ENCODE measurements at places on chromosomes 7 and 10.
A peak's percentile ranks its signal among the peaks of the same experiment; 100 is the strongest.

GRCh38 chr7:151086802-151087244 is 548 bp downstream of the AGAP3 start:
- DNase-seq, result peak; percentile 49

- no peak for DNase-seq
These were observed 532.6 kb downstream of the ANKRD7 start for GRCh38 chr7:118757066-118757465.

GRCh38 chr10:127694580-127695193 is 42.3 kb upstream of the FOXI2 start:
- DNase-seq, result no peak

- DNase-seq, result peak; percentile 49
These were observed 385 bp downstream of the SHLD2 start for GRCh38 chr10:87095236-87095945.

- DNase-seq, result no peak
These were observed 116.0 kb downstream of the ARID5B start for GRCh38 chr10:62017491-62017870.

- no peak for DNase-seq
These were observed 249.8 kb downstream of the PTEN start for GRCh38 chr10:88113232-88113631.

DNA sequence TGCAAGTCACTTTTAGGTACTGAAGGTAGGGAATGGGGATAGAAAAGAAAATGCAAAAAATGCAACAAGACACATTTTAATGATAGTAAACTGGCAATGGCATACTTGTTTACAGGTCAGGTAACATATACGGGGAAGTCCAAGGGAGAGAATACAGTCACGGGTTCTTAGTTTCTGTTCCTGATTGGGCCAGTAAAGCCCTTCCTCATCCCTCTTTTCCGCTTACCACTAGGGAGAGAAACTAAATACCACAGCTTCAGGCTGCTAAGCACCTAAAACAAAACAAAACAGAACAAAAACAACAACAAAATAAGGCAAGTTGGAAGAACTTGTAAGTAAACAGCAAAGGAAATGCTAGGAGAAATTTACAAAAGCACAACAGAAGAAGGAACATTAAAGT is 65.2 kb upstream of the OGDHL start:
- no peak for DNase-seq

DNA sequence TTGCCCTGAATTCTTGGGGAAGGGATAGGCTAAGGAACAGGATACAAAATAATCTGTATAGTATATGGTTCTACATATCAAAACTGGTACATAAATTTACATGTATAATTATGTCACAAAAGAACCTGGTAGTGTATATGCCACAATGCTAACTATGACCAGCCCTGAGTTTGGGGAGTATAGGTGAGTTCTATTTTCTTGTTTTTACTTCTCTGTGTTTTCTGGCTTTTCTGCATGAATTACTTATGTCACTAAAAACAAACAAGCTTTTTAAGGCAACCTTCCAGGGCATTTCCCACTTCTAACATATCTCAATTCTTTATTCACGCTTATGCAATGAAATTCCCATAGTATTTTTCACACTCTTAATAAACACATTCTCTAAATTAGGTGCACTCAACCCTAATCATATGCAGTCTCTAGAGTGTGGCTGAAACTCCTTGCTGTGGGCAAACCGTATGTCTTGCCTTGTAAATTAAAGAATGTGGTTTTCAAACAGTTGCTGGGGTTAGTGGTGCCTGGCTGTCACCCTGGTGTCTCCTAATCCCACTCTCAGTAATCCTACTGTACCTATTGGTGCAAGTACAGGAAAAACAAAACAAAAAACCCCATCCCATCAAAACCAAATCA is 14.0 kb upstream of the INSIG1 start:
- DNase-seq, result no peak

DNA sequence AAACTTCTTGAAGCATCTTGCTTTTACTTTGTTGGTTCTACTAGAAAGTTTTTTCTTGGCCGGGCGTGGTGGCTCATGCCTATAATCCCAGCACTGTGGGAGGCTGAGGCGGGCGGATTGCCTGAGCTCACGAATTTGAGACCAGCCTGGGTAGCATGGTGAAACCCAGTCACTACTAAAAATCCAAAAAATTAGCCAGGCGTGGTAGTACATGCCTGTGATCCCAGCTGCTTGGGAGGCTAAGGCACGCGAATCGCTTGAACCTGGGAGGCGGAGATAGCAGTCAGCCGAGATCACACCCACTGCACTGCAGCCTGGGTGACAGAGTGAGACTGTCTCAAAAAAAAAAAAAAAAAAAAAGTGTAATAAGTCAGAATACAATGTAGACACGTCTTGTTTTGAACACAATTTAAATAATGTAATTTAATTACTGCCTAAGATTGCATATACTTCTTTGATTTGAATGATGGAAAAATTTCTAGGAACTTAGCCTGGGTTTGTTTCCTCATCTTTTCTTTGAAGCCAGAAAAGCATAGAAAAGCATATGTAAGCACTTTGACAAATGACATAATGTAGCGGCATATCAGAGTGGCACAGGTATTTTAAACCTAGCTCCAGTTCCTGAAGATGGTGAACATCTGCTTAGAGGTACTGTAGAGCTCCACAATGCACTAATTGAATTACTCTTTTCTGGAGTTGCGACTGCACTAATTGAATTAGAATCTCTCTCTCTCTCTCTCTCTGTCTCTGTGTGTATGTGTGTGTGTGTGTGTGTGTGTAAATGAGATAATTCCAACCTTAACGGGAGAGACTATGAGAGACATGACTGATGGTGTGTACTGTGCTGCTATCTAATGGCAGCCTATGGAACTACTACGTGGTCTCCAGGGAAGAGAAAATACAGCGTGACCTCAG is 87.8 kb downstream of the BTRC start:
- peak; percentile 18 for DNase-seq

DNA sequence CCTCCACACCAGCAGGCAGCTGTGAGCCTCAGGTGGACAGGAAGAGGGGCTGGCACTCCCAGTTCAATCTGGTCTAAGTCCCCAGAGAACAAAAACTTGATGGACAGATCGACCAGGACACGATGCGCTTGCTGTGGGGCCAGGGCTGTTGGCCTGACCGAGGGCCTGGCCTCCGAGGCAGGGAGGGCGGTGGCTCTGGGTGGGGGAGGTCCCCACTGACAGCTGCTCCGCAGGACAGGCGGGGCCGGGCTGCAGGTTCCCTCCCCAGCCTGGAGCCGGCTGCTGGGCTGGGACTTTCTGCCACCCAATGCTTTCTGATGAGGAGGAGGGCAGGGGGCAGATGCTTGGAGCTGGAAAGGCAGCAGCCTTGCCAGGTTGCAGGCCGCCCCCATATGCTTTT is 37.4 kb upstream of the ADGRA1 start:
- no peak for DNase-seq

DNA sequence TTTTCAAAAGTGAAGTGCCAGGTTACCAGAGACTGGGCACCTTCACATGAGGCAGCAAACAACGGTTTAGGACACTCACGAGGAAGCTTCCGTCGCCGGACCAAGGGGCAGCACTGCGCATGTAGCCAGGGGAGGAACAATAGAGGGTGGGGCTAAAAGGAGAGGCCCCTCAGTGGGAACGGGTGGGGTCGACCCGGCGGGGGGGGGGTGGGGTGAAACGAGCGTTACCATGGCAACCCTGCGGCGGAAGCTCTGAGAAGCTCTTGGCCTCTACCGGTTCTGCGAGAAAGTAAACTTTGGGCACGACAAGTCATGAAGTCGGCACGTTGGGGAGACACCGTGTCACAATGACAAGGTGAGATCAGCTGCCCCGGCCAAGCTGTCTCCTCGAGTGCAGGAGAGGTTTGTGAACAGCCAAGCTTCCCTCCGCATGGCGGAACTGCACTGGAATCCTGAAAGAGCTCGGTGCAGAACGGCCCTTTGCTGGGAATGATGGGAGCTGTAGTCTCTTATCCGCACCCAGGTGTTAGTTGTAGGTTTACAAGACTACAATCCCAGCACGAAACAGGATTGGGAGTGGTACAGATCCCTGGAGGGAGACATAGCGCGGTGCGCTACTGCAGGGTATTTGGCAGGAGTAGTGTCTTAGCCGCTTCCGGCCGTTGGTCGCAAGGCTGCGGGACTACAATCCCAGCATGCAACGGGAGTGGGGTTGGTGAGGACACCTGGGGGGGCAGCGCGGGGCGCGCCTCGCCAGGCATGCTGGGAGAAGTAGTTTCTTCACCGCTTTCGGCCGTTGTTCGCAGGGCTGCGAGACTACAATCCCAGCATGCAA is 72.8 kb upstream of the ZNF722 start:
- peak; percentile 37 for DNase-seq

- no peak for DNase-seq
These were observed 91.6 kb downstream of the HECW1 start for GRCh38 chr7:43204081-43204480.

DNA sequence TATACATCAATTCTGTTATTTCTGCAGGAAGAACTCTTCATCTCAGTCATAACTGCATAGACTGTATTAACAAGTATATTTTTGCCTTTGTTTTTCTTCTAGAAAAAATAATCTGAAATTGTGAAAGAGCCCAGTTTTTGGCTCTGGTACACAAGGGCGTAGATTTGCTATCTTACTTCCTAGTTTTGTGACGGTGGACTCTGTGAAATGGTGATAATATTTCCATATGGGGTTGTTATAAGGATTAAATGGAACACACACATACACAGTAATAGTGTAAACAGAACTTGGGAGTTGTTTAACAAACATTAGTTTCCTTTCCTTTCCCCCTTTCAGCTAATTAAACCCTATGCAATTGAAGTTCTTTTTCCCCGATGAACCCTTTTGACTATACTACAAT is 108.7 kb downstream of the MKLN1 start:
- no peak for DNase-seq

- no peak for DNase-seq
These were observed 157.2 kb downstream of the CHRM2 start for GRCh38 chr7:137025469-137026175.

DNA sequence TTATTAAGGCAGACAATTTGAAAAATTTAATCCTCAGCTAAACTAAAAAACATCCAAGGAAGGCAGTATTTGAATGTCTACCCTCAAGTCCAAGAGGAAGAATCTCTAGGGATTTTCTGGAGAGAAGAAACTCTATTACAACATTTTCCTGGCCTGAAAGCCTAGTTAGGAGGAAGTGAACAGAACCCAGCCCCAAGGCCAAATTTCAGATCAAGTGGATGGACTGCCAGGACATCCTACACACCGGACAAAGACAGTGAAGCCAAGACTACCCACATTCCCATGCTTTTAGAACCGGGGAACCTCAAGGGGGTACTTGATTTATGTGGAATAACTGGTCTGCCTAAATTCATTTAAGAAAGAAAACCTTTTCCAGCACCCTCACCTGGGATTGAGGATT is 108.9 kb upstream of the MEOX2 start:
- DNase-seq, result no peak

GRCh38 chr7:18496341-18496700 is 772 bp downstream of the HDAC9 start:
- no peak for DNase-seq

- DNase-seq, result no peak
These were observed 48.4 kb downstream of the TES start for GRCh38 chr7:116258734-116259133.

DNA sequence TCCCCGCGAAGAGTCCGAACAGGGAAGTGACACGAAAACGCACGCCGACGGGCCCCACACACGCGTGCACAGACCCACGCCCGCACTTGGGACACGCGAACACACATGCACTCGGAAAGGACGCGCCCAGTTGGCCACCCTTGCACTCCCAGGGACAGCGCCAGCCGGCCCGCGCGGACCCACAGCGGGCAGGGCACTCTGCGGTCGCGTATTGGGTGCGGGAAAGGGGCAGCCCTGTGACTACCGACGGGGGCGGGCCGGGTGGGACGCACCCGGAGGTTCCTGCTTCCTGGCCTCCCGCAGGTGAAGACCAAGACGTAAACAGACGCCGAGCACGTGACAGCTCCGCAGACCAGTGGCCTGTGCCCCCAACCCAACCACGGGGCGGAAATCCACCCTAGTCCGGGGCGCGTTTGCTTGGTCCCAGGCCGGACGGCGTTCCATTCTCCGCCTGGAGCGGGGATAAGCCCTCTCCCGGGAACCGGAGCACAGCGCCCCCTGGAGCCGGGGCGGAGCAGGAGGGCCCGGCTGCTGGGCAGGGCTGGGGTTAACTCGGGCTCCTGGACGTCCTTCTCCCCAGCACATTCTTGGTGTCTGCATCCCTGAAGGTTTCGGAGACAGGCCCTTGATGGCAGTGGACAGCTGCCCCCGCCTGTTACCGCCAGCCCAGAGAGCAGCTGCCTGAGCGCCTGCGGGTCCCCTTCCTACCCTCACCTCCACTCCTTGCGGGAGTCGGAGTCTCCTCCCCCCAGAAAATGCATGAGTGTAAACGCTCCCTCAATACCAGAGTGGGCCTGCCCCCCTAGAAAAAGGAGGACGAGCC is 2.0 kb upstream of the LZTS2 start:
- no peak for DNase-seq

GRCh38 chr10:9577746-9578145 is 1439.9 kb upstream of the CELF2 start:
- no peak for DNase-seq

GRCh38 chr10:97018251-97019212 is 167.2 kb downstream of the SLIT1 start:
- no peak for DNase-seq

GRCh38 chr10:71088054-71088453 is 124.3 kb upstream of the UNC5B start:
- DNase-seq, result no peak

DNA sequence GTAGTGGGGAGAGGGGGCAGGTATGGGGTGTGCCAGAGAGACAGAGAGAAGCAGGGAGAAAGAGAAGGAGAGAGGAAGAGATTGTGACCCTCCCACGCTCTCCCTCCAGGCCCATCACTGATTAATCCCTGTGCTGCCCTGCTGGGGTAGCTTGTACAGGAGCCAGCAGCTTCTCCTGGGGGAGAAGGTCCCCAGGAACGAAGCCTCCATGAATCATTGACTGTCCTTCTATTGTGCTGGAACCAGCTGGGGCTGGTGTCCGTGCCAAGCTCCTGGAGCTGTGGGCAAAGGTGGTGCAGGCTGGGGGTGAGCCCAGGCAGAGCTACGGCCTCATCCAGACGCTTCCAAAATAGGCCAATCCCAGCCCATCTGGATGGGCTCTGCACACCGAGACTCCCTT is 20.9 kb downstream of the AQP1 start:
- no peak for DNase-seq

DNA sequence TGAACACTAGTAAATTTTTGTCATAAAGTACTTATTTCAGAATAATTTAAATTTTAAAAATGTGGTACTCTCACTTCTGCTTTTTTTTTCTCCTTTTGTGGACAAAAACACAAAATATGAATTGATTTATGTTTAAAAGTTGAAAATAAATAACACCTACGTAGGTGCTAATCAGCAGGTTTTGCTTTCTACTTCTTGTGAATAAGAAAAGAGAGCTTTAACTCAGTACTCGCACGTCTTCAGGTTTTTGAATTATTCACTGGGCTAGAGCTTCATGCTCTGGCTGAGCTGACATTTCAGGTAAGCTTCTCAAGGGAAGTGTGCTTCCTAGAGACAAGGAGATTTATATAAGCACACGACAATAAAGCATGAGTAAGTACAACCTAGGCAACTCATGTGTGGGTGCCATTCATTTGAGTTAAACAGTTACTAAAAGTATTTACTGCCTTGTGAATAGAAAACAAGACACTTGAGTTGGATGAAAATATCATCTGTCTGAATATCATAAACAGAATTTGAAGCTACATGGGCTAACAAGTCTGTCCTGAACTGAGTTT is 190.0 kb upstream of the POT1 start:
- DNase-seq, result no peak
